ENCODE measurements at places on chromosomes 1 and 21. TPM values are rescaled to one million over a fixed set of nuclear protein-coding genes. Genes with fewer than 3 reads are reported as not detected.

Gene HCN3
- 4.6 TPM for polyA plus RNA-seq

GRCh38 chr1:196005426-196005825 is 602.8 kb downstream of the KCNT2 start:
- H3K27ac ChIP-seq, result no peak overlapping the region
- H3K27me3 ChIP-seq, result no peaks in the 10 kb centered on the region
- no peaks in the 10 kb centered on the region for H3K36me3 ChIP-seq
- H3K4me1 ChIP-seq, result no peaks in the 10 kb centered on the region
- no peak for DNase-seq

DNA sequence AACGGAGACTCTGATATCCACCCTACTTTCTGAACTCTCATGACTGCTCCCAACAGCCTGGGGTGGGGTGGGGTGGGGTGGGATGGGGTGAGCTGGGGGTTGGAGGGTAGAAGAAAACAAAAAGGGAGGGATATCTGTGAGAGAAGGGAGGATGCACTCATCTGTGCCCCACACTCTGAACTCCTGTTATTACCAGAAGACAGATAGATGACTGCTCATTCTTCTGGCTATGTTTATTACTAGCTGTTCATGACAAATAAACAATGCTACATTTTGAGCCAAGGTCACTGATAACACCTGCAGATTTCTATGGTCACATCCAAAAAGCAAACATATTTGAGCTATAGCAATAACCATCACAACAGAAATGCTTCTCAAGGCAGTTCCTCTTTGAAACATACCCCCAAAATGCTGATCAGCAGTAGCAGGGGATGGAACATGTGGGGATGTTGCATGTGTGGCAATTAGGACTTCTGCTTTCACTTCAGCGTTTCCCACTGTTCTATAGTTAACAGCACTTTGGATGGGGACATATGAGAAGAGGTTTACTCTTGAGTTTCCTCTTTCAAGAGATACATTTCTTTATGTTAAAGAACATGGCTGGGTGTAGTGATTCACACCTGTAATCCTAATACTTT is 43.3 kb downstream of the GPR3 start:
- H3K27ac ChIP-seq, result no peak overlapping the region
- H3K27me3 ChIP-seq, result no peaks in the 10 kb centered on the region
- peaks cover 2% of the 10 kb centered on the region for H3K36me3 ChIP-seq
- H3K4me1 ChIP-seq, result peaks cover 34% of the 10 kb centered on the region
- DNase-seq, result no peak

Gene PLA2G5
- not detected for polyA plus RNA-seq

Gene CDK11B
- 16.4 TPM for polyA plus RNA-seq

GRCh38 chr1:40058453-40059337 is 18.2 kb downstream of the CAP1 start:
- peak overlapping the region; percentile 64 for H3K27ac ChIP-seq
- no peaks in the 10 kb centered on the region for H3K27me3 ChIP-seq
- H3K4me3 ChIP-seq, result no peak overlapping the region
- peaks cover 9% of the 10 kb centered on the region for H3K36me3 ChIP-seq
- H3K4me1 ChIP-seq, result peaks cover 48% of the 10 kb centered on the region
- DNase-seq, result peak; percentile 55

Gene CNKSR1
- 0.19 TPM for polyA plus RNA-seq

Gene CYP4Z1
- 0.03 TPM for polyA plus RNA-seq

Gene RNU1-2
- polyA plus RNA-seq, result under 0.01 TPM

Gene TMEM61
- not detected for polyA plus RNA-seq

Gene SHCBP1L
- polyA plus RNA-seq, result not detected

- H3K27ac ChIP-seq, result no peak overlapping the region
- no peak overlapping the region for H3K4me3 ChIP-seq
- H3K27me3 ChIP-seq, result no peaks in the 10 kb centered on the region
- H3K36me3 ChIP-seq, result no peaks in the 10 kb centered on the region
- no peaks in the 10 kb centered on the region for H3K4me1 ChIP-seq
Measured at GRCh38 chr21:42556960-42557359, 43.3 kb downstream of the SLC37A1 start.

GRCh38 chr21:37717534-37717933 is 198.7 kb downstream of the KCNJ6 start:
- no peak overlapping the region for H3K4me3 ChIP-seq
- no peaks in the 10 kb centered on the region for H3K36me3 ChIP-seq
- H3K27ac ChIP-seq, result no peak overlapping the region
- H3K4me1 ChIP-seq, result no peaks in the 10 kb centered on the region
- peaks cover 4% of the 10 kb centered on the region for H3K27me3 ChIP-seq

- no peaks in the 10 kb centered on the region for H3K36me3 ChIP-seq
- H3K4me1 ChIP-seq, result no peaks in the 10 kb centered on the region
- no peak overlapping the region for H3K27ac ChIP-seq
- H3K4me3 ChIP-seq, result no peak overlapping the region
- peak; percentile 42 for DNase-seq
Measured at GRCh38 chr1:23657659-23658275, 33.8 kb upstream of the RPL11 start.

DNA sequence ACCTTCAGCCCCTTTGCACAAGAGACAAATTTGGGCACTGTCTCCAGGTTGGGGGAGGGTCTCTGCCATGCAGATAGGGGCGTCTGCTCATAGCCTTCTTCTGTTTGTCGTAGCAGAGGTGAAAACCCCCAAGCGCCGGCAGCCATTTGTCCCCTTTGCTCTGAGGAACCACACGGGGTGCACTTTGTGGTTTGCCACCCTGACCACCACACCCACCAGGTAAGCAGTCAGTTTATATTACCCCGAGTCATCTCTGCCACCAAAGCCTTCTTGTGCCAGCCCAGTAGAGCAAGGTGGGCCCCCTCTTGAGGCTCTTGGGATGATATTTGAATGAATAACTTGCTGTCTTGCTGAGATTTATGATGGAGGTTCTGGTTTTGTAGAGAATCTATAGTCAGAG is 111.8 kb downstream of the VPS13D start:
- H3K4me1 ChIP-seq, result no peaks in the 10 kb centered on the region
- no peak for DNase-seq
- no peak overlapping the region for H3K4me3 ChIP-seq

Gene SH2D1B
- polyA plus RNA-seq, result not detected

GRCh38 chr1:220701974-220702373 is 11.8 kb downstream of the C1orf115 start:
- H3K36me3 ChIP-seq, result peaks cover 4% of the 10 kb centered on the region
- no peaks in the 10 kb centered on the region for H3K27me3 ChIP-seq
- H3K27ac ChIP-seq, result no peak overlapping the region
- DNase-seq, result no peak
- H3K4me3 ChIP-seq, result no peak overlapping the region
- no peaks in the 10 kb centered on the region for H3K4me1 ChIP-seq

GRCh38 chr1:197924516-197925123 is 7.4 kb downstream of the LHX9 start:
- peak; percentile 58 for DNase-seq
- H3K4me1 ChIP-seq, result peaks cover 3% of the 10 kb centered on the region
- H3K27me3 ChIP-seq, result peaks cover 27% of the 10 kb centered on the region
- H3K4me3 ChIP-seq, result no peak overlapping the region
- H3K36me3 ChIP-seq, result no peaks in the 10 kb centered on the region
- H3K27ac ChIP-seq, result no peak overlapping the region

Gene S100A16
- polyA plus RNA-seq, result 1,770 TPM

- peaks cover 27% of the 10 kb centered on the region for H3K27me3 ChIP-seq
- DNase-seq, result no peak
- peaks cover 2% of the 10 kb centered on the region for H3K4me1 ChIP-seq
- no peak overlapping the region for H3K27ac ChIP-seq
Measured at GRCh38 chr1:175494950-175495349, 248.4 kb downstream of the TNR start.

- no peaks in the 10 kb centered on the region for H3K4me1 ChIP-seq
- no peaks in the 10 kb centered on the region for H3K36me3 ChIP-seq
- H3K27me3 ChIP-seq, result peaks cover 13% of the 10 kb centered on the region
- no peak overlapping the region for H3K27ac ChIP-seq
- H3K4me3 ChIP-seq, result no peak overlapping the region
Measured at GRCh38 chr21:35063428-35064172, 14.5 kb upstream of the RUNX1 start.

DNA sequence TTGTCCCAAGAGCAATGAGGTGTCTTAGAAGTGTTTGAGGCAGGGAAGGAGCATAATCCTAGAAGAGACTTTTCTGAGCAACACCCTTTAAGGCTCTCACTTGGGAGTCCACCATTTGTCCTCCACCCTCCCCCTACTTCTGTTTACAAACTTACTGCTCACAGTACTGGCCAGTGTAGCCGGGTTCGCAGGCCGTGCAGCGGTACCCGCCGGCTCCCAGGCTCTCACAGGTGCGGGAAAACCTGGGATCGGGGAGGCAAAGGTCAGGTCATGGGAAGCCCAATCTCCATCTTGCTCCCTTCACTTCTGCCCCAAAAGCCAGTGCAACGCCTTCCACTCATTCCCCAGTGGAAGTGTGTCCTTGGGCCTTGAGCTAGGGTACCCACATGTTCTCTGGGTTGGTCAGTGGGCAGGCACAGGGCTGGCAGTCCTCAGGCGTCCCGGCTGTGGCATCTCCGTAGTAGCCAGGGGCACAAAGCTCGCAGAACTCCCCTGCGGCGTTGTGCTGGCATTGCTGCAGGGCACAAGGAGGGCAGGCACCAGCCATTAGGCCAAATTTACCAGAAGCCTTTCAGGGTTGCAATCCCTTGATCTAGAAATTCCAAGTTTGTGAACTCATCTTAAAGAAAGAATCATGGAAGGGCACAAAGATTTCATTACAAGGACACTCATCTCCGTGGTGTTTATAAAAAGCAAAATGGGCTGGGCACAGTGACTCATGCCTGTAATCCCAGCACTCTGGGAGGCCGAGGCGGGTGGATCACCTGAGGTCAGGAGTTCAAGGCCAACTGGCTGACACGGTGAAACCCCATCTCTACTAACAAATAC is 49.8 kb downstream of the LDLRAD2 start:
- H3K4me3 ChIP-seq, result no peak overlapping the region
- H3K27ac ChIP-seq, result no peak overlapping the region
- H3K4me1 ChIP-seq, result peaks cover 18% of the 10 kb centered on the region
- peaks cover 66% of the 10 kb centered on the region for H3K36me3 ChIP-seq

Gene NBPF6
- not detected for polyA plus RNA-seq

- peak within 1 kb of the TSS; percentile 22 for H3K4me3 ChIP-seq
- H3K27ac ChIP-seq, result no peak within 1 kb of the TSS
- H3K36me3 ChIP-seq, result no peaks in the 10 kb centered on the region
- H3K4me1 ChIP-seq, result peaks cover 39% of the 10 kb centered on the region
Measured at GRCh38 chr1:3611170-3612019, at the start of gene MEGF6. TSS of gene MEGF6 (minus strand) at chr1:3611508. CDS start at chr1:3611268, 240 bp downstream.

- peaks cover under 1% of the 10 kb centered on the region for H3K27me3 ChIP-seq
- no peak for DNase-seq
- H3K4me1 ChIP-seq, result no peaks in the 10 kb centered on the region
- H3K4me3 ChIP-seq, result no peak overlapping the region
Measured at GRCh38 chr1:187076922-187077321, 248.2 kb downstream of the PLA2G4A start.

Gene MOV10
- 98.0 TPM for polyA plus RNA-seq

DNA sequence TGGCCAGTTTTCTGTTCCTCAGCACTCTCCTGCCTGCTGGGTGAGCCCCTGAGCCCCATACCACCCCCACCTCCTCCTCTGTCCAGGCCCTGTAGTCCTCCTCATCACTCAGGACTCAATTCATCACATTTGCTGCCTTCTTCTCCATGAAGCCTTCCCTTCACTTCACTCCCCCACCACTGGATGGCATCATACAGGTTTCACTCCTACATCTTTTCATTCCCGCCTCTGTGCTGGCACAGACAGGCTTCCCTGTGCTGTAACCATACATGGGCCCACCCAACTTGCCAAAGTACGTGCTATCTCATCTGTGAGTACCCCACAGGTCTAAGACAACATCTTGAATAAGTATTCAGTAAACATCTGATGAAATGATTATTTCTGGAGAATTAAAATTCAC is 56.9 kb downstream of the SLC45A1 start:
- peaks cover 24% of the 10 kb centered on the region for H3K4me1 ChIP-seq
- H3K27me3 ChIP-seq, result no peaks in the 10 kb centered on the region
- DNase-seq, result peak; percentile 55

Gene EPS8L3
- not detected for polyA plus RNA-seq

Gene ATP1A4
- not detected for polyA plus RNA-seq

Gene REN
- 0.11 TPM for polyA plus RNA-seq

DNA sequence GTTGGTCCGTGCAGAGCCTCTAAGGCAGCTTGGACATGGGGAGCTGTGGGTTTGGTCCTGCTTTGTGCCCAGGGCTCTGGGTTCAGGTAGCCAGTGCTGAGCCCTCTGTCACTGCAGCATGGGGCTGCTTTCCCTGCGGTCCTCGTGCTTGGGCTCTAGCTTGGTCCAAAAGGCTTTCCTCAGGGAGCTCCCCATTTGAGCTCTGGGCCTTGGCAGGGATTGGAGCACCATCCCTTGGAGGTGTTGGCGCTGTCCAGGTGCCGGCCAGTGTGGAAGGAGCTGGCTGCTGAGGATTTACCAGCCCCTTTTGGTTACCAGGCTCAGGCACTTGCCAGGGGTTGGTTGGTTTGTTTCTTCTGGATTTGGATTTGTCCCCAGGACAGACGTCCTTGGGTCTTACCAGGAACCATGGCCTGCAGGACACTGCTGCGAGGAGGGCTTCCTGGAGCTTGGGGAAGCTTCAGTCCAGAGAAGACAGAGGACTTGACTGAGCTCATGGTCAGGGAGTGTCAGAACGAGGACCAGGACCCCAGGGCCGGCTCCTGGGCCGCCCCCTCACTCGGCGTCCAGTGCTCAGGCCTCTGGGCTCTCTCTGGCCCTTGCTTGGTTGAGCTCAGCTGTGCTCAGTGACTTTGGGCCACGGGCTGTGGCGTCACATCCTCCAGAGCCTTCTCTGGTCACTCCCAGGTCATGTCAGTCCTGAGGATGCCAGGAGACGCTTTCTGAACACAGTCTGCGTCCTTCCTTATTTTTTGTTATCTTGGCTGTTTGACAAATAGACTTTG is 224.7 kb downstream of the CAMTA1 start:
- H3K27ac ChIP-seq, result no peak overlapping the region
- H3K4me3 ChIP-seq, result no peak overlapping the region
- H3K4me1 ChIP-seq, result no peaks in the 10 kb centered on the region
- DNase-seq, result no peak

DNA sequence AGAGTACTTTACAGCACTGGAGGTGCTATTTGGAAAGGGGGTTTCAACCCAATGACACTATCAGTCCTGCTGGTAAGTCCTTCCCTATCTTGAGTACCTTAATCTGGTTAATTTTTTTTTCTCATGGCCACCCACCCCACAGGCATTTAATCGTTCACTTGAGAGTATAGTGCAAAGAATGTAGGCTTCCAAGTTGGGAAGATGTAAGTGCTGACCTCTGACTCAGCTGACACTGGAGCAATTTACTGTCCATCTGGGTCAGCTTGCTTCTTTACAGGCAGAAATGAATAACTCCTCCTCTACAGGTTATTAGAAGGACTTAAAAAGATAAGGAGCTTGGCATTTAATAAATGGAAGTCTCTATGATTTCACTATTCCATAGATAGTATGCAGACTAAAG is 89.6 kb downstream of the AK5 start:
- no peak for DNase-seq
- no peaks in the 10 kb centered on the region for H3K36me3 ChIP-seq
- no peaks in the 10 kb centered on the region for H3K27me3 ChIP-seq
- H3K4me1 ChIP-seq, result no peaks in the 10 kb centered on the region

Data from endothelial cell of umbilical vein (primary cell).